Esophagus muscularis mucosa (tissue), 4 donors: ENCODE measurements at places on chromosomes 2 and 18. TPM values are rescaled to one million over a fixed set of nuclear protein-coding genes. Genes with fewer than 3 reads are reported as not detected.
A peak's percentile ranks its signal among the peaks of the same experiment; 100 is the strongest.

DNA sequence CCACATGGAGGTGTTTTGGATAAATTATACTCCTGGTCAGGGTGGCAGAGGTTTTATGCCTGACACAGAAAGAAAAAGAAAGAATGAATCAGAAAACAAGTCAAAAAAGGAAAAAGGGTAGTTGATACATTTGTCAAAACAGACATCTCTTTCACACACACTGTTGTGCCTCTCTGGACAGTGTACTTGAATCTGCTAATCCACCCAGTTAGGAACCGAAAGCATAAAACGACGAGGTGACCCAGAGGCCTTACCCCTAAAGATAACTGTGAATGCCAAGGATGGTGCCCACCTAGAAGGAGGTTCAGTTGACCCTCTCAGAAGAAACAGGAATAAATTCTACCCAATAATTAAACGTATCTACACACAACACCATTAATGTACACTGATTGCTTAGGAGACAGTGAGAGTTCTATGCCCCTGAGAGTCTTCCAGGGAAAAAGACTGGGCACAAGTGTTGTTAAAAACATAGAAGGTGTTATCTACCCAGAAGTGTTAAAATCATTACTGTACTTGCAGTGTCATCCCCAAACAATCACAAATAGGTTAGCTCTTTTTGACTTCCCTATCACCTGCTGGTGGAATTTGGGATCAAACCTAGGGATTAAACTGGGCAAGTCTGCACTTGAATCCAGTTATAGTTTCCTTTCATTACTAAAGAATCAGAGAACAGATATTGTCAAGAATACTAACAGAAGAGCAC is 123.2 kb upstream of the DNAJC10 start:
- no peak overlapping the region for H3K4me3 ChIP-seq
- no peak for DNase-seq
- no peaks in the 10 kb centered on the region for H3K4me1 ChIP-seq
- no peak overlapping the region for H3K27ac ChIP-seq

Gene TFPI
- total RNA-seq, result 93.1 TPM

- no peak for DNase-seq
- H3K36me3 ChIP-seq, result no peaks in the 10 kb centered on the region
- H3K4me1 ChIP-seq, result no peaks in the 10 kb centered on the region
- no peaks in the 10 kb centered on the region for H3K27me3 ChIP-seq
- H3K4me3 ChIP-seq, result no peak overlapping the region
These were observed 250.2 kb downstream of the LPIN1 start for GRCh38 chr2:11996618-11997017.

Gene ANKZF1
- 34.1 TPM for total RNA-seq

- H3K36me3 ChIP-seq, result no peaks in the 10 kb centered on the region
- DNase-seq, result no peak
- no peak overlapping the region for H3K4me3 ChIP-seq
- no peaks in the 10 kb centered on the region for H3K27me3 ChIP-seq
These were observed 23.2 kb downstream of the METTL8 start for GRCh38 chr2:171410624-171411023.

Gene REG3A
- not detected for total RNA-seq

GRCh38 chr2:241798631-241799521 is 10.1 kb upstream of the NEU4 start:
- DNase-seq, result no peak
- peaks cover 10% of the 10 kb centered on the region for H3K4me1 ChIP-seq
- no peaks in the 10 kb centered on the region for H3K36me3 ChIP-seq
- no peak overlapping the region for H3K27ac ChIP-seq
- H3K27me3 ChIP-seq, result no peaks in the 10 kb centered on the region

DNA sequence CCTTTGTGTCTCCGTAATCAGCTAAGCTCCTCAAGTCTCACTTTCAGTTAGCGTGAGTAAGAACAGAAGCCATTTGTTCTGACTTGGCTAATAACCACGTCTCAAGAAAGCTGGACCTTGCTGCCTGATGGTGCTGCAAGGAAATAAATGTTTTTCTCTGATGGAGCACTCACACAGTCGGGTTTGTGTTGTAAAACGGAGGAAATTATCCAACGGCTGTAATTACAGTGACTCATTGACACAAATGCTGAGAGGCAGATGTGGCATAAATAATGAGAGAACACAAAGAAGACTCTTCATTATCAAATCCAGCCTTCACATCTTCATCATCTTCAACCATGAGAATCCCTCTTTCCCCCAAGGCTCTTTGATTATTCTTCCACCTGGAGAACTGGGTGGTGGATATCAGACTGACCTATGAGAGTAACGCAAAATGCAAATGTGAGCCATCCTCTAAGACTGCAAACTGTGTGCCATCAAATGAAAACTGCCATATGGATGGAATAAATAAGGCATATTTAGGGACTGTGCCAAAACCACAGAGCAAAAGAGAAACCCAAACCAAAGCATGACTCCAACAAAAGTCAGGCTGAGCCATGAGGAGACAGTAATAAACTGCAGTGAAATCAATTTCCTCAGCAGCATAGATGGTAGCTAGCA is 252.6 kb downstream of the RND3 start:
- no peak overlapping the region for H3K27ac ChIP-seq
- no peak for DNase-seq
- no peaks in the 10 kb centered on the region for H3K4me1 ChIP-seq
- no peaks in the 10 kb centered on the region for H3K27me3 ChIP-seq

Gene SPP2
- not detected for total RNA-seq

- DNase-seq, result no peak
- H3K36me3 ChIP-seq, result no peaks in the 10 kb centered on the region
- peak overlapping the region; percentile 51 for H3K4me3 ChIP-seq
- no peaks in the 10 kb centered on the region for H3K27me3 ChIP-seq
- H3K27ac ChIP-seq, result peak overlapping the region; percentile 1
- H3K4me1 ChIP-seq, result peaks cover 5% of the 10 kb centered on the region
These were observed 146.3 kb downstream of the ANKRD44 start for GRCh38 chr2:197164141-197164754.

Gene CXXC1
- 58.1 TPM for total RNA-seq

DNA sequence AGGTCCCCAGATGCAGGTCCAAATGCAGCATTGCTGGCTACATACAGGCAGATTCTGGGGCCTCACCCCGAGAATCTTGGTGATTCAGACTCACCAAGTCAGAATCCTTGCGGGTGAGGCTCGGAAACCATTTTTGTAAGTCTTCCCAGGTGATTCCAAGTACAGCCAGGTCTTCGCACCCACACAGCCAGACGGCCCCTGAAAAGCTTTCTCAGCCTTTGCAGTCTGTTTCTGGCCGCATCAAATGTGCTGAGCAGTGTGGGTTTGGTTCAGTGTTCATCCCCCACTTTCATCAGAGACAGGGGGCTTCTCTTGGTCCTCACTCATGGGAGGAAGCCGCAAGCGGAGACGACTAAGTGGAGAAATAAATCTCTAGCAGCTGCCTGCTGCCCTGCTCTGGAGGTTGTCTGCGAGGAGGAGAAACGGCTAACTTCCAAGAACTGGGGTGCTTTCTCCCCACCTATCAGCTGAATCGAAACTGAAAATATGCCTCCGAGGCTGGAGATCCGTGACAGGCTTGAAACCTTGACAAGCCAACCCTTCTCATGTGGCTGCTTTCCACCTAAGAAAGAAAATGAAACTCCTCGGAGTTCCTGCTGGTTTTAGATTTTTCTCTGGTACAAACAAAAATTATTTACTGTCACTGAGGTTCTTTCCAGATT is 8.9 kb upstream of the TMEM185B start:
- peak overlapping the region; percentile 41 for H3K27ac ChIP-seq
- no peak for DNase-seq
- peaks cover 23% of the 10 kb centered on the region for H3K4me1 ChIP-seq
- peak overlapping the region; percentile 46 for H3K4me3 ChIP-seq
- no peaks in the 10 kb centered on the region for H3K36me3 ChIP-seq

GRCh38 chr2:49914281-49914680 is 760.0 kb upstream of the FSHR start:
- no peaks in the 10 kb centered on the region for H3K36me3 ChIP-seq
- H3K4me1 ChIP-seq, result no peaks in the 10 kb centered on the region
- H3K4me3 ChIP-seq, result no peak overlapping the region
- no peak for DNase-seq
- H3K27ac ChIP-seq, result no peak overlapping the region
- no peaks in the 10 kb centered on the region for H3K27me3 ChIP-seq

Gene EGR4
- total RNA-seq, result not detected

DNA sequence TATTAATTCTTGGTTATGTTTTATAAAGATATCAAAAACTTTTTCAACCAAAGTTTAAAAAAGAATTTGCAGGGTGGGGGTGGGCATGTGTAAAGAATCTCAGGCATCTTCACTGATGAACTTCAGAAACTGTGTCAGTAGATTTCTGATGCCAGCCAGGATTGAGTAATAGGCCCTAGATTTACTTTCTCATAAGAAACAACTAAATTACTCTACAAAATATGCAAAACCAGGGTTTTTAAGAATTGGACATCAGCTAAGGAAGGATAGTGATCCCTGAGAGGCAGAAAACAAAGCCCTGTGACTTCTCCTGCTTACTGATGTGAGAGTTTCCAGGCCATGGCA is 11.9 kb upstream of the IL1R1 start:
- H3K36me3 ChIP-seq, result no peaks in the 10 kb centered on the region
- H3K27me3 ChIP-seq, result no peaks in the 10 kb centered on the region
- DNase-seq, result no peak
- no peak overlapping the region for H3K27ac ChIP-seq
- H3K4me1 ChIP-seq, result no peaks in the 10 kb centered on the region

Gene NEB
- 0.42 TPM for total RNA-seq

DNA sequence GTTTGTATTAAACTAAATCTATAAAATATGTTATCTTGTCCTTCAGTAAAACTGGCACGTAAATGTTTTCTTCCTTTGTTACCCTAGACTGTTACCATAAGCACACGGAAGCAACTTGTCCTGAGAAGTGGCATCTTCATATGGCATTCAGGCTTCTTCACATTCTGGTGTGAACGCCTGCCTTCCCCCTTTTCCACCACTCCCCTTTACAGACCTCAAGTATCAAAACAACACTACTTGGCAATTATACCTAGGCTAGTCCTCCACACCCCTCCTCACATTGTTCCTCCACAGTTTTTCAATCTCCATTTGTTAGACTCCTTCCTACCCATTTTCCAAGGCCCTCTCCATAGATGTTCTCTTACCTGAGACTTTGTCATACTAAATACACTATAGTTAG is 2.9 kb downstream of the MEX3C start:
- H3K27ac ChIP-seq, result peak overlapping the region; percentile 98
- H3K36me3 ChIP-seq, result no peaks in the 10 kb centered on the region
- no peaks in the 10 kb centered on the region for H3K27me3 ChIP-seq
- no peak for DNase-seq
- peak overlapping the region; percentile 73 for H3K4me3 ChIP-seq

Gene SERPINB13
- total RNA-seq, result not detected

Gene KRTCAP3
- not detected for total RNA-seq

Gene CYS1
- total RNA-seq, result 16.9 TPM

GRCh38 chr2:156323754-156324153 is 8.8 kb downstream of the NR4A2 start:
- no peak overlapping the region for H3K27ac ChIP-seq
- H3K27me3 ChIP-seq, result peaks cover 33% of the 10 kb centered on the region
- peaks cover 31% of the 10 kb centered on the region for H3K4me1 ChIP-seq
- no peak overlapping the region for H3K4me3 ChIP-seq
